Stimulated activated CD8-positive, alpha-beta memory T cell treated with anti-CD3 and anti-CD28 coated beads, Interleukin-15, amount 100 ng/mL, for 4 hours (primary cell): ENCODE measurements at places on chromosomes 12 and 14.

- DNase-seq: no peak
These were observed 118.5 kb downstream of the PHETA1 start for GRCh38 chr12:111250251-111250881.

DNA sequence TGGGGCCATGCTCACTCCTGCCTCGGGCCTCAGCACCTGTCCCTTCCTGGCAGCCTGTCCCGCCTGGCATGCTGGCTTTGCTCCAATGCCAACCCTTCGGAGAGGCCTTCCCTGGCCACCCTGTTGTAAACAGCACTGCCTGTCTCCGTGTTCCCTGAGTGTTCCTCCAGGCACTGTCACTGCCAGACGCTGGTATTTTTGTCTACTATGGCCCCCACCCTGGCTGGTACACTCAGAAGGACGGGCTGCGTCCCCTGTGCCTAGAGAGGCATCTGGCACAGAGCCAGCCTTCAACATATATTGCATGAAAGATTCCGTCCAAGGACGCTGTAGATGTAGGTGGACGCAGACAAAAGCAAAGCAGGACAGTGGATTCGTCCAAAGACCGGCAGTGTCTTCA, 2.7 kb upstream of the ASPG start:
- DNase-seq: no peak

GRCh38 chr14:29654901-29655550, 272.6 kb downstream of the PRKD1 start:
- no peak for DNase-seq

GRCh38 chr12:93447555-93448290, 6.0 kb upstream of the UBE2N start:
- no peak for DNase-seq

GRCh38 chr12:68264857-68265256, 11.5 kb upstream of the IL22 start:
- DNase-seq: no peak

GRCh38 chr12:42574851-42575266, 14.7 kb downstream of the PRICKLE1 start:
- DNase-seq: no peak

DNA sequence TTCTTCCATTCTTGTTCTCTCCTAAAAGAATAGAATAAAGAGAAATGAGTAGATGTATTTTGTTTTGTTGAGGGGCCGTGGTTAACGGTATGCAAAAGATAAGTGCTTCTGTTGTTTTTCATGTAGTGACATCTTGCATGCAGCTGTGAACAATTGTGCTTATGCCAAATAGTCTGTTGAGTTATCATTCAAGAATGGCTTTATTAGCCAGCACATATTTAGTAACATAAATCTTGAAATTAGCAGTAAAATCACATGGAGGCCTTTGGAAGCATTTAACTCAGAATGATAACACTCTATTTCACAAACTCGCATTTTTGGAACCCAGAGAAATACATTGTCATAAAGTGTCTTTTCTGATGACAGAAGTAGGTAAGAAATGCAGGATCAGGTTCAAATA, 1772.0 kb upstream of the FLRT2 start:
- DNase-seq: no peak

- DNase-seq: no peak
These were observed 627 bp downstream of the TESC start for GRCh38 chr12:117098361-117099217.

DNA sequence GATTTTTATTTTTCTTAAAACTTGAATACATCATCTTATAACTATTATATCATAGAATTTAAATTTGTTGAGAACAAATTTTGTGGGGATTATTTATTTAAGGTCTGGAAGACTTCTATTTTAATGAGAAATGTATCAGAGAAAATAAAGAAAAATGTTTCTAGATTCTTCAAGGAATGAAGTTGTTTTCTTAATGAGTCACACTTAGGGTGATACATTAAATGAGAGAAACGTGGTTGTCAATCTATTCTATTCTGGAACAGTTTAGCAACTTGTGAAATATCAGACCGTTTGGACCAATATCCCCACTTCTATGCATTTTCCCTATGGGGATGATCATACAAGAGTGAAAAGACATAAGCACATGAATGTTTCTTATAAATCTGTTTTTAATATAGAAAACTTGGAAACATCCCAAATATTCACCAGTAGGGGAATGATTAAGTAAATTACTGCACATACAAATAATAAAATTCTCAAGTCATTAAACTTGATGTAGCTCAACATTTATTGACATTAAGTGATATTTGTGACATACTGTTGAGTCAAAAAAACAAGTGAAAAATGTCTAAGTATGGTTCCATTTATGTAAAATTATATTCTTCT, 88.5 kb downstream of the E2F7 start:
- no peak for DNase-seq

- no peak for DNase-seq
These were observed 14.1 kb downstream of the ABCD2 start for GRCh38 chr12:39605501-39605900.

DNA sequence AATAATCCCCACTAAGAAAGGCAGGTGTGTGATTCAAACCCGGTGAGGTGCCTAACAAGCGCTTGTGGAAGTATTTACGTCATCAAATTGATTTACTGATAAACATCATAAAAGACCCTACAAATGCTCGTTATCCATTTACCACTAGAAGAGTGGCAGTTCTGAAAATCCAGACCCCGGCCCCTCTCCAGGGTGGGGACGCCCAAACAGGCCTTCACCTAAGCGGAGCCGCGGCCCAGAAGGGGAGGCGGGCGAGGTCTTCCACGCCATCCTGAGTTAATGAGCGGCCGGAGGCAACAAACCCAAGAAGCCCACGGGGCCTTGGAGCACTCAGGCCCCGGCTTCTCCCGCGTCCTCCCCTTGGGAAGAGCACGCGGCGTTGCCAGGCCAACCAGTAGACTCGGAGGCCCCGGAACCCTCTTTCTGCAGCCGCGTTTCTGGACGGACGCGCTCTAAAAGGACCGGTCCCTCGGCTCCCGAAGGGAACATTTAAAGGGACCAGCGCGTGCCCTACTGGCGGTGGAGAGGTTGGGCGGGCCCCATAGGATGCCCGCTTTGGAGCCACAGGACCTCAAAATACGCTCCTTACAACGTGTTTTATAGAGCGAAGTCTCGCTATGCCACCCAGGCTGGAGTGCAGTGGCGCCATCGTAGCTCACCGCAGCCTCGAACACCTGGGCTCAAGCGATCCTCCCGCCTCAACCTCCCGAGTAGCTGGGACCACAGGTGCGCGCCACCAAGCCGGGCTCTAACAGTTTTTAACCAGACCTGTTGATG, 3.5 kb downstream of the PTPN21 start:
- DNase-seq: no peak

GRCh38 chr12:25433024-25433423, 120.1 kb downstream of the LMNTD1 start:
- no peak for DNase-seq

DNA sequence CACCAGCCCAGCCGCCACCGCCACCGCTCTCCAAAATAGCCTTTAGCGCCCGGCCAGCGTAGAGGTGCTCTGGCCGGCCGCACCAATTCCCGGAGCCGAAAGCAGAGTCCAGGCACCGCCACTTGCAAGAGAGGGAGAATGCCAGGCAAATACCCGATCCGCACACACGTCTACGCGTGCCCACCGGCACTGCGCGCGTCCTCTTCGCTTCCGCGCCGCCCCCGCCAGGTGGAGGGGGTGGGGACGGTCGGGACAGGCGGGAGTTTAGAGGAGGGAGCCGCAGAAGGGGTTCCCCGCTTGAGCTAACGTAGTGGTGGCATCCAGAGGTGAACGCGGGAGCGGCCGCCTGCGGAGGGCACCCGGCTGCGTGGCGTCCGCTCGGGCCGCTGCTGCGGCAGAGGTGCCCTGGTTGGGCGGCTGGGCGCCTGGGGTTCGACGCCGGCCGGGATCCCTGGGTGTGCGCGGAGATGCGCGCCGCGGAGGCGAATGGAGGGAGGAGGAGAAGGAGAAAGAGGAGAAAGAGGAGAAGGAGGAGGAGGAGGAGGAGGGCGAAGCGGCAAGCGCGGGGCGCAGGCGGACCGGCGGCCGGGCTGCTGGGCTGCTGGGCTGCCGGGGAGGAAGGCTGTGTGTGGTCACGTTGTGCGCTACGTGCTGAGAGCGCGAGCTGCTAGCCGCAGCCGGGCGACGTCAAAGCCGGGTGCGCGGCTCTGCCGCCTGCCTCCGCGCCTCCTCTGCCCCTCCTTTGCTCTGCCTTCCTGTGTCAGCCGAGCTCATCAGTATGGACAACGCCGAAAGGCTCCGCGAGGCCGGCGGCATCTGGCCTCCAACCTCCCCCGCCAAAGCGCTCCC, at the start of gene MDGA2:
Gene MDGA2, minus strand, starts transcription at position 140 of the 849 bp plus-strand sequence.
- DNase-seq: no peak

DNA sequence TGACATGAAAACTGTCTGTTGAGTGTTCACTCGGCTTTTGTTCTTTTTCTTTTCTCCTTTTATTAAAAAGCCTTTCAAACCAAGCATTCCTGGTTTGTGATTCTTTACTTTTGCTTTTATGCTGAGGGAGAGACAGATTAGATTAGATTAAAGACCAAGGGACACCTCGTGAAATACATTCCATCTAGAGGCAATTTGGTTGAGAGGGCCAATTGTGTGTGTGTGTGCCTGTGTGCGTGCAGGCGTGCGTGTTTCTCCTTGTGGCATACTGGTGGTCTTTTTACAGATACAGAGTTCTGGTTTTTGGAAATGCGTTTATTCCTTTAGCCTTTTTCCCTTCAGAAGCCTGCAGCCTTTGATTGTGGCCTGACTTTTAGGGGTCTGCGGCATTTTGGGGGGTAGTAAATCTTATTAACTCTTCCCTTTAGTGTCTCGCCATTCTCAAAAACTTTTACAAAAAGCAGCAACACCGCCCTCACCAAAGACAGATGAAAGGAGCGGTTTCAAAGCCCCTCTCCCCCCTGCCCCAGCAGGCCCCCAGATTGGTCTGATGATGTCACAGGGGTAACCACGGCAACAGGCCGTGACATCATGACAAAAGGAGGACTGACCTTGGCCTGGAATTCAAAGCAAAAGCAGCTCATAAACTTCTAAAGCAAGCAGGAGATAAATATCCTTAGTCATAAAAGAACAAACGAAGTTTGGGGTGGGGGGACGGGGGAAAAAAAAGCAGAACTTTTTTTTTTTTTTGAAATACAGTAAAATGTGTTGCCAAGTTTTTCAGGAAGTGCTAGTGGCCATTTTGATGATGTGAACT, 84.1 kb upstream of the TBX3 start:
- DNase-seq: no peak

- DNase-seq: no peak
These were observed 141.2 kb downstream of the MED13L start for GRCh38 chr12:116136340-116136739.

DNA sequence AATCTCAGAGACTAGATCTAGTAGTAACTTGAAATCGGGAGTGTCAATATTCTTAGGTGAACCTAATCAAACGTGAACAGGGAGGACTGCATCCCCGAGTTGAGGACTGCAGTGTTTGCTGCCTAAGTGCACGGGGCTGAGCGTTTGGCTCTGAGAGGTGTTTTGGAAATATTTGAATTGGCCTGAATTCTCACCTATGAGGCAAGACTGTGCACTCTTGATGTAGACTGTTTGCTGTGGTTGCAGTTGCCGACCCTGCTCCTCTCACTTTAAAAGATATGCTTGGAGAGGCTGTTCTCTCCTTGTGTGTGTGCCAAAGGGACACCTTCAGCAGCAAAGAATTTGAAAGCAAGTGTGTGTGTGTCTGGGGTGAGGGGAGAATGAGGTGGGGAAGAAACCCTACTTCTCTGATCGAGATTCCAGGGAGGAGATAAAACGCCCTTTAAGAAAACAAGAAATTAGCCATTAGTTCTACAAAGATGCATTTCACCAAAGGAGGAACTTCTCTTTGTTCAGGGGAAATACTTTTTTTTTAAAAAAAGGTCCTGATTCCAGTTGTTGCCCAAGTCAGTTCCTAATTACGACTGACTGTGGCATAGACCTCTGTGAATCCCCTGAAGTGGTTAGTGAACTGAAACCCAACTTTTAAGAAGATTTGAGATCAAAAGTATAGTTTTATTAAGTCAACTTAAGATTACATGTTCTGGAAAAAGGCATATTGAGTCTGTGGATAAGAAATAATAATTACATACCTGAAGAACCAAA, 106.6 kb downstream of the DYRK2 start:
- DNase-seq: no peak

DNA sequence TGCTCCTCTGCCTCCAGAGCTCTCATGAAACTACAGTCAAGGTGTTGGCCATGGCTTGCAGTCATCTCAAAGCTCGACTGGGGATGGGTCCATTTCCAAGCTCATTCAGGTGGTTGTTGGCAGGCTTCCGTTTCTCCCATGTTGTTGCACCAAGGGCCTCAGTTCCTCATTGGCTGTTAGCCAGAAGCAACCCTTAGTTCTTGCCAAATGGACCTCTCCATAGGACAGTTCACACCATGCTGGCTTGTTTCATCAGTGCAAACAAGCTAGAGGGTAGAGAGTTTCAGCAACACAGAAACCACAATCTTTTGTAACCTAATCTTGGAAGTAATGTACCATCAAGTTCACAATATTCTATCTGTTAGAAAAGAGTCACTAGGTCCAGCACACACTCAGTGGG, 22.7 kb upstream of the PPM1A start:
- no peak for DNase-seq

DNA sequence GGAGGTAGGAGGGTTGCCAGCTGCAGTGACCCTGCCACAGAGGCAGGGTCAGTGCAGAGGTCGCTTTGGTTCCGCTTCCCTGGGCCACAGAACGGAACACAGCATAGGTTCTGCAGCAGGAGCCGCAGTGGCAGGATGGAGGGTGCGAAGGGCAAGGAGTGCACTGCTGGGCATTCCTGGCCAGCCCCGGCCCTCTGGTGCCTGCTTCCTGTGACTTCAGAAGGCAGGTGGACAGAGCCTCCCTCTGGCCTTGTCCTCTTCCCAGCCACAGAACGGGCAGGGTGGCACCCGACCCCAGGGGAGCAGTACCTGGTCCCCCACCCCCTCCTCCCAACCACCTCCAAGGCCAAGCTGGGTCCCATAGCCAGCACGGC, 37.7 kb downstream of the SLC8B1 start:
- DNase-seq: no peak

DNA sequence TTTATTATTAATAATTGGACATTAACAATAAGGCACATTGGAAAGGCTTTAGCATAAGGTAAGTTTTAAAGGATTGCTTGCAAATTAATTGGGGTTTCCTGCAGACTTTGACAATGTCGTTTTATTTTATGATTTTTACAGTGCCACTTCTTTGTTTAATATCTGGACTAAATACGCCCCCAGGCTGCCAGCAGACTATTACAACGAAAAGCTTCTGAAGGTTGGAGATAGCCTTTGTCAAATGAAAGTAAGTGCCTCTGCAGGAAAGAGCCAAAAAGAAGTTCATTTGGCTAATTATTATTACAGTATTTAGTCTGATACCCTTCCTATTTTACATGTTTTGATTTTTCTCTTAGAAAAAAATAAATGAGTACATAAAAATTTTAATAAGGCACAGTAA, 11.3 kb downstream of the CFAP54 start:
- DNase-seq: no peak
